ENCODE measurements at places on chromosomes 11 and 22. TPM values are rescaled to one million over a fixed set of nuclear protein-coding genes. Genes with fewer than 3 reads are reported as not detected.

CST6 gene
- 0.20 TPM for total RNA-seq

APOBEC3H gene
- total RNA-seq: 0.75 TPM

ANO1 gene
- 0.19 TPM for total RNA-seq

MS4A6A gene
- total RNA-seq: not detected

ARL14EP gene
- 19.9 TPM for total RNA-seq

FREY1 gene
- not detected for total RNA-seq

APOL1 gene
- 17.5 TPM for total RNA-seq

THRSP gene
- 0.78 TPM for total RNA-seq

ZC3H12C gene
- total RNA-seq: 9.4 TPM

BLID gene
- total RNA-seq: 1.2 TPM

LIF gene
- 0.54 TPM for total RNA-seq
